Upper lobe of right lung (tissue), 1 donor: ENCODE measurements at places on chromosomes 3 and 15. TPM values are rescaled to one million over a fixed set of nuclear protein-coding genes. Genes with fewer than 3 reads are reported as not detected.

DNA sequence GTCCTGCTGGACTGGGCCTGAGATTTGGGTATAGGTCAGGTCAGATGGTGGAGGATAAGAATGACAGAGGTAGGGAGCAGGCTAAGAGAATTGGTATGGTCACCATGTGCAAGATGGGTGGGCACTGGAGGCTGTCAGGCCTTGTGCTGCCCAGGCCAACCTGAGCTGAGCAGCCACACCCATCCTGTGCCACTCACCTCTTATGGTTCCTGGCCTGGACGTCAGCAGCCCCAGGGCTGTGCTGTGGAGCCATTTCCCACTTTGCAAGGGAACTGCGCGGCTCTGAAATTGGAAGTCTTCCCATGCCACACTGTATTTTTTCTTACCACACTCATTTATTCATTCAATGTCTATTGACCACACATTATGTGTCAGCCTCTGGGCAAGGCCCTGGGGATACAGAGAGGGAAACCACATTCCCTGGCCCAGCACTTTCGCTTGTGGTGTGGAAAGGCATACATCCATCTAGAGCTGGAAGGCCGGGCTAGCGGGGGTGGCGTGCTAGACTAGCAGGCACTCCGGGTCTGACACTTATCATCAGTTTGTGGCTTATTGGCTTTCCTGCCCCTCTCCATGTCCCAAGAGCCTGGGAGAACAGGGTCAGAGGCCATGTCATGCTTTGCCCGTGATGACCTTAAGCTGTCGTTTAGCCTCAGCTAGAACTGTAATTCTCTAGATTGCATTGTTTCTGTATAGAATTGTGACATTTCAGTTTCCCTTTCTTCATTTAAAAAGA is 51.1 kb upstream of the POLG start:
- DNase-seq = no peak
- peaks cover 32% of the 10 kb centered on the region for H3K27me3 ChIP-seq
- H3K4me3 ChIP-seq = no peak overlapping the region
- no peaks in the 10 kb centered on the region for H3K4me1 ChIP-seq

DNA sequence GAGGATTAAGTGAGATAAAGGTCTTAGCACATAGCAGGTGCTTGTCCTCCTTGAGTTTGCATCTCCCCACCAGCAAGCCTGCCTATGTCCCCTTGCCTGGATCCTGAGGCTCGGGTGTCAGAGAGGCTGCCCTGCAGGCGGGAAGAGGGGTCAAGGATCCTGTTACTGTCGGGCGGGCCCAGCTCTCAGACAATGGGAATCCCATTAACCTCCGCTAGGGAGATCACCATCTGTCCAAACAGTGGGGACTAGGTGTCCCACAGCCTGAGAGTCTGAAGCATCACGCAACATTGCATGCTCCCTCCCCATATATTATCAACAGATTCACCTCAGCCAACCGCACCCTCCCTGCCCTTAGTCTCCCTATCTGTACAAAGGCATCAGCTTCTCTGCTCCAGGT is 151.4 kb downstream of the FBLN2 start:
- H3K27ac ChIP-seq = no peak overlapping the region
- DNase-seq = no peak
- H3K4me1 ChIP-seq = no peaks in the 10 kb centered on the region
- no peak overlapping the region for H3K4me3 ChIP-seq

DNA sequence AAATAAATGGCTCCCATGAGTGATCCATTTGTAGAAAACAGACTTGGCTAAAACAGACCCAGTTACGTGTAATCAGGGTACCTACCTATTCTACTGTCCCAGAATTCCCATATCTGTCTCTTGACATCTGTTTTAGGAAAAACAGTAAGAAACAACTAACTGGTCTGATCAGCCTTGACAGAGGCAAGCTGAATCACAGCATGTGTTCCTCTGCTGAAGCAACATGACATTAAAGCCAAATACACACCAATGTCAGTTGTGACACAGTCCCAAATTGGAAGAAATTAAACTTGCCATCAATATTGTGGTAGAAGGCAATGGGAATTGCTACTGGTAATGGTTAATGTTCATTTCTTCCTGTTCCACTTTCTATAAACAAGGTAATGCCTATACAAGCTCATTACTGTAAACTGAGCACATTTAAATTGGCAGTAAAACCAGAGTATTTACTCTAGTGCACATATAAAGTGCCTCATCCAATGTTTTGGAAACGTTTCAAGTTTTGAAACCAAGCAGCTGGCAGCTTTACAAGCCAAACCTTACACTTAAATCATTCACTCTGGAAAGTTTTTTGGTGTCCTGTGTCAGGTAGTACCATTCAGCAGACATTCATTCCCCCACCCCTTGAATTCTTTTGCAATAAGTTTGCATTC is 27.0 kb downstream of the ALDH1A2 start:
- peaks cover 3% of the 10 kb centered on the region for H3K27me3 ChIP-seq
- no peak overlapping the region for H3K27ac ChIP-seq
- H3K4me3 ChIP-seq = no peak overlapping the region
- H3K36me3 ChIP-seq = no peaks in the 10 kb centered on the region
- DNase-seq = no peak

GRCh38 chr15:94487635-94488034 is 256.3 kb downstream of the MCTP2 start:
- no peaks in the 10 kb centered on the region for H3K4me1 ChIP-seq
- no peaks in the 10 kb centered on the region for H3K27me3 ChIP-seq
- H3K36me3 ChIP-seq = no peaks in the 10 kb centered on the region
- no peak overlapping the region for H3K27ac ChIP-seq

GRCh38 chr15:94610069-94610468 is 378.7 kb downstream of the MCTP2 start:
- peaks cover 5% of the 10 kb centered on the region for H3K4me1 ChIP-seq
- H3K27me3 ChIP-seq = no peaks in the 10 kb centered on the region
- DNase-seq = no peak
- H3K27ac ChIP-seq = no peak overlapping the region

GRCh38 chr3:127908951-127909350 is 6.1 kb upstream of the KBTBD12 start:
- H3K4me1 ChIP-seq = peaks cover 20% of the 10 kb centered on the region
- no peak overlapping the region for H3K27ac ChIP-seq
- H3K36me3 ChIP-seq = no peaks in the 10 kb centered on the region
- H3K27me3 ChIP-seq = no peaks in the 10 kb centered on the region
- DNase-seq = no peak

GRCh38 chr15:77013776-77014131 is 18.8 kb downstream of the PSTPIP1 start:
- no peaks in the 10 kb centered on the region for H3K27me3 ChIP-seq
- no peak overlapping the region for H3K4me3 ChIP-seq
- no peak overlapping the region for H3K27ac ChIP-seq
- H3K36me3 ChIP-seq = no peaks in the 10 kb centered on the region
- no peak for DNase-seq
- H3K4me1 ChIP-seq = no peaks in the 10 kb centered on the region

DNA sequence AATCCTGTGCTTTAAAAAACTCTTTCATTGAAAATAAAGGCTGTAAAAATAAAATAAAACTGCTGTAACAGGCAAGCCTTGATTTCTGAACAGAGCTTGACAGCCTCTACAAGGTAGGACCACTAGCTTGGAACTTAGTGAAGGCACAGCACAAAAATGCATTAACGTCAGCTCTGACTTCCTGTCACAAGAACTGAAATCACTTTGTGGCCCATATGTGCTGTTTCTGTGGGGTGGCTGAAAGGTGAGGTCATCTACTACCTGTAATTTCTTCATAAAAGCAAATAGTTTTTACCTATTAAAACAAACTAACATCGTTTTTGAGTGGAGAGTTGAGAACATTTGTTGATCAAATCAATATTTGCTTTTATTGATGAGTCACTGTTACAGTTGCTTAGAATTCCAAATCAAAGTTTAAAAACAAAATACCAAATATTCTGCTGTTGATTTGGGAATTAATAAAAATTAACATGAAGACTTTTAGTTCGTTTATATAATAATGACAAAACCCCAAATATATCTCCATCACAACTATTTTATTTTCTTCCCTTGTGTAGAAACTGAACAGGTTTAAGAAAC is 1034.1 kb downstream of the MCTP2 start:
- no peak for DNase-seq
- no peaks in the 10 kb centered on the region for H3K27me3 ChIP-seq
- peak overlapping the region; percentile 56 for H3K27ac ChIP-seq

DNA sequence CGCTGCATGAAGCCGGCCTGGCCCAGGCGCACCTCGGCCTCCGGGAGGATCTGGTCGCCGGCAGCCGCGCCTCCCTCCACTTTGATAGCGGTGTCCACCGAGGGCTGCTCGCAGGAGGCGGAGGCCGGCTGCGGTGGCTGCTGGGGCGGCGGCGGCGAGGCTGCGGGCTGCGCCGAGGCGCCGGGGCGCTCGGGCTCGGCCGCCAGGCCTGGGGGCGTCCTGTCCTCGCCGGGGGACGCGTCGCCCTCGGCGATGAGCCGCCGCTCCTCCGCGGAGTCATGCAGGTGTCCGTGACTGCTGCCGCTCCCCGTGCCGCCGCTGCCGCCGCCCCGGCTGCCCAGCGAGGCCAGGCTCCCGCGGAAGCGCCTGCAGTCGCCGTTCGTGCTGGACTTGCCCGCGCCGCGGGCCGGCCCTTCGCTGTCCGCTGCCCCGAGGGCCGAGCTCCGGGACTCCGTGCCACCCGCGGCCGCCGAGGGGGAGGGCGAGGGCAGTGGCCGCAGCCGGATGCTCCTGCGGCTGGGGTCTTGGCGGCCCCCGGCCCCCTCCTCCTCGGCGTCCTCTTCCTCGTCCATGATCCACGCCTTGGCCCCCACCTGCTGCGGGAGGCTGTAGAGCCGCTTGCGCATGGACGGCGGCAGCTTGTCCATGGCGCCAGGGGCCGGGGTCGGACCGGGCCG is 996 bp downstream of the HCN4 start:
- no peaks in the 10 kb centered on the region for H3K36me3 ChIP-seq
- no peak overlapping the region for H3K27ac ChIP-seq
- H3K4me3 ChIP-seq = no peak overlapping the region
- H3K27me3 ChIP-seq = peaks cover 74% of the 10 kb centered on the region

GRCh38 chr3:127097481-127097880 is 95.5 kb upstream of the PRR23E start:
- no peaks in the 10 kb centered on the region for H3K4me1 ChIP-seq
- no peak overlapping the region for H3K4me3 ChIP-seq
- no peaks in the 10 kb centered on the region for H3K27me3 ChIP-seq
- no peaks in the 10 kb centered on the region for H3K36me3 ChIP-seq
- no peak overlapping the region for H3K27ac ChIP-seq
- DNase-seq = no peak

DNA sequence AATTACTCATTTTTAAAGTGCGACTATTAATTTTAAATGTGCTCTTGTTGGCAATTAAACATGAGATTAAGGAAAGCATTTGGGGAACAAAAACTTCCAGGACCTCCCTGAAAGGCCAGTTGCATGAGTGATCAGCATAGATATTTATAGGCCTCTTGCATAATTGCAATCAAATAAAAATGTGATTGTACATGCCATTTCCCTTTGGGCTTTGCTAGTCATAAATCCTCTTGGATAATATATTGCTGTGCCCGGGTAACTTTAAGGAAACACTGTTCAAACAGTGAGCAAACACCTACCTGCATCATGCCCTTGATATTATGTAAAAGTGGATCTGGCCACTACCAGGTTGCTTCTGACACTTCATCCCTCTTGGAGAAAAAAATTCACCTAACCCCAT is 239.1 kb downstream of the MCTP2 start:
- no peak for DNase-seq
- H3K36me3 ChIP-seq = peaks cover 7% of the 10 kb centered on the region
- H3K27ac ChIP-seq = no peak overlapping the region

GRCh38 chr15:78681281-78682003 is 40.4 kb upstream of the CHRNB4 start:
- no peak overlapping the region for H3K27ac ChIP-seq
- H3K4me3 ChIP-seq = no peak overlapping the region
- no peak for DNase-seq
- H3K36me3 ChIP-seq = no peaks in the 10 kb centered on the region
- H3K27me3 ChIP-seq = no peaks in the 10 kb centered on the region
- no peaks in the 10 kb centered on the region for H3K4me1 ChIP-seq

GRCh38 chr3:25578059-25578458 is 86.6 kb downstream of the TOP2B start:
- H3K27ac ChIP-seq = no peak overlapping the region
- no peak for DNase-seq
- H3K4me1 ChIP-seq = no peaks in the 10 kb centered on the region
- H3K36me3 ChIP-seq = no peaks in the 10 kb centered on the region
- H3K4me3 ChIP-seq = no peak overlapping the region
- H3K27me3 ChIP-seq = no peaks in the 10 kb centered on the region

GRCh38 chr3:112857526-112857925 is 10.9 kb upstream of the CD200R1L start:
- no peaks in the 10 kb centered on the region for H3K27me3 ChIP-seq
- H3K27ac ChIP-seq = no peak overlapping the region
- H3K4me3 ChIP-seq = no peak overlapping the region
- no peak for DNase-seq
- H3K36me3 ChIP-seq = no peaks in the 10 kb centered on the region

DNA sequence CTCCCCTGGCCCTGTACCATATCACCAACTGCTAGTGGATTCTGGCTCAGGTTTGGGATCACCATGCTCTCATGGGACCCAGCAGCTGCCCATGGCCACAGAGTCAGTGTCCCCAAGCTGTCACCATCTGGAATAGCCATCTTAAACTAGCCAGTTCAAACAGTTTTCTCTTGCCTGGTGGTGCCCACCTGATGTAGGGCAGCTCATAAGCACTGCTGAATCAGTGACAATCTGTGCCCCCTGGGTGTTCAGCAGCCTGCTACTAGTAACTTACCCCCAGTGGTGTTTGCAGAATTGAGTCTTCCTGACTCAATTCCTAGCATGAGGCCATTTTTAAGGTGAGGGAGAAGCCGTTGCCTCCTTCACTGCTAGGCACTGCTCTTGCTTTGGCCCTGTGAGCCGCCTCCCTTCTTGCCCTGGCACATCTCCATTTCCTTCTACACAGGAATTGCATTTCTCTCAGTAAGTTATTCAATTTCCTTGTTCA is 7.9 kb downstream of the RPSA start:
- H3K27me3 ChIP-seq = no peaks in the 10 kb centered on the region
- no peak overlapping the region for H3K4me3 ChIP-seq
- H3K36me3 ChIP-seq = peaks cover 47% of the 10 kb centered on the region
- H3K4me1 ChIP-seq = peaks cover 9% of the 10 kb centered on the region
- H3K27ac ChIP-seq = no peak overlapping the region
- no peak for DNase-seq

Gene EHHADH
- total RNA-seq = 12.0 TPM

Gene SPTSSB
- not detected for total RNA-seq

Gene NAA50
- total RNA-seq = 90.0 TPM

Gene SLC28A1
- total RNA-seq = not detected

Gene GABRA5
- total RNA-seq = not detected

Gene IL17RC
- total RNA-seq = 26.9 TPM

Gene BRK1
- total RNA-seq = 112 TPM

Gene VPS33B
- 14.3 TPM for total RNA-seq

Gene CHRNA7
- total RNA-seq = 0.75 TPM

Gene TUSC7
- total RNA-seq = not detected

Gene IL17RB
- 12.4 TPM for total RNA-seq
